COLO829 (cell line): ENCODE measurements at places on chromosomes 2 and 18.

DNA sequence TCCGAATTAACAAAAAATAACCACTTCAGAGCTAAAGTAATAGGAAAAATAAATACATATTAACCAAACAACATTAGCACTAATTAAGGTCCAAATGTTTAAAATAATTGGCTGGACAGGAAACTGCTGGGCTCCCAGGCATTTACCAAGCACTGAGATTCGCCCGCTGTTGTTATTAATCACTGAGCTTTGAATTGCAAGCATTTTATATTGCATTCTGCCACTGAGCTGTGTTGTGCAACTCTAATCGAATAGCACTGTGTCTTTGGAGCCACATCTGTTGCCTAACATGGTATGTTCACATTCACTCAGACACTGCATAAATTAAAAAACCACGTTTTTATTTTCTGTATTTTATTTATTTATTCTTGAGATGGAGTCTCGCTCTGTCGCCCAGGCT, 88.9 kb downstream of the SOWAHC start:
- no peak for DNase-seq

DNA sequence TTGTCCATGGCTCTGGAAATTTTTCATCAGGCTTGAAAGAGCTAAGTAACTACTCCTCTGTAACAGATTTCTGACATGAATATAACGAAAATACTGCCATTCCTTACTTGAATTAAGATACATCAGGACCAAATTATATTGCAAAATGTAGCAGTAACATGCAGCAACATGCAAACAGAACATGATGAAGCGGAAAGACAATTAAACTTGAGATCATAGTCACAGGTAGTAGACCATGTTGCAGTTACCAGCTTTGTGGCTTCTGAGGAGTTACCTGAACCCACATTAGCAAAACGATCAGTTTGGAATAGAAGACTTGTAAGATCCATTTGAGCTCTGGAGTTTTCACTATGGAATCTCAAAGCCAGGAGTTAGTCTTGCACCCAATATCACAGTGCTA, 76.2 kb downstream of the MREG start:
- no peak for DNase-seq

DNA sequence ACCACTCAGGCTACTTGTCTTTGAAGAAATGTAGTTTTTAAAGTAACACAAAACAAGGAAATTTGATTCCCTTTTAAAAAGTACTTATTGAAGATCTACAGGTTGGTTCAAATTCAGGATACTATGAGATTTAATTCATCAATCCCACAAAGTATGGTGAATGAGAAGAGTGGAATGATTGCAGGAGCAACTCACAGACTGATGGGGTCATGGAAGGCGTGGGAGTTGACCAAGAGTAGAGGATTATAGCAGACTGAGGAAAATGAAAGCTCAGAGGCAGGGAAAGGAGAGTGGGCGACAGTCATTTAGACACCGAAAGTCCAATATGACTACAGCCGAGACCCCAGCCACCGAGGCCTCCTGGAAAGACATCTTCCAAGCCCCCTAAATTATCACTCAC, 12.5 kb upstream of the DAPL1 start:
- DNase-seq, result peak; percentile 33

GRCh38 chr2:65388051-65388531, 44.3 kb downstream of the SPRED2 start:
- DNase-seq, result peak; percentile 21

GRCh38 chr2:12722447-12723316, 5.9 kb downstream of the TRIB2 start:
- no peak for DNase-seq

DNA sequence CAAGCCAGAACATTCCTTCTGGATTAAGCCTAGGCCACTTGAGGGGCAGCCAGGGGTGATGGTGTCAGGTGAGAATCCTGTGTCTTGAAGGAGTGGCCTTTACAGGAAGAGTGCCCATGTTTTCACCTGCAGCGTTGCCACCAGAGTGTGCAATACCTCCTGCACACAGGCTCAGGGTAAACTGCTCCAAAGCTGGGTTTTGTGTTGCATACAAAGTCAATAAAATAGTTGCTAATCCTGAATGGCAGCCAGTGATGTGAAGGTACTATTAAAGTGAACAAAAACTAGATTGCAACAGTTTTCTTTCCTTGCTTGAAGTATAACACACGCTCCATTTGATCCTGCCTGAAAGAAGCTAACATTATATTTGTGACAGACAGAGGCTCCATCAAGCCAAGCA, 64.4 kb upstream of the NRP2 start:
- no peak for DNase-seq

GRCh38 chr2:168712053-168712452, 90.4 kb upstream of the NOSTRIN start:
- no peak for DNase-seq

DNA sequence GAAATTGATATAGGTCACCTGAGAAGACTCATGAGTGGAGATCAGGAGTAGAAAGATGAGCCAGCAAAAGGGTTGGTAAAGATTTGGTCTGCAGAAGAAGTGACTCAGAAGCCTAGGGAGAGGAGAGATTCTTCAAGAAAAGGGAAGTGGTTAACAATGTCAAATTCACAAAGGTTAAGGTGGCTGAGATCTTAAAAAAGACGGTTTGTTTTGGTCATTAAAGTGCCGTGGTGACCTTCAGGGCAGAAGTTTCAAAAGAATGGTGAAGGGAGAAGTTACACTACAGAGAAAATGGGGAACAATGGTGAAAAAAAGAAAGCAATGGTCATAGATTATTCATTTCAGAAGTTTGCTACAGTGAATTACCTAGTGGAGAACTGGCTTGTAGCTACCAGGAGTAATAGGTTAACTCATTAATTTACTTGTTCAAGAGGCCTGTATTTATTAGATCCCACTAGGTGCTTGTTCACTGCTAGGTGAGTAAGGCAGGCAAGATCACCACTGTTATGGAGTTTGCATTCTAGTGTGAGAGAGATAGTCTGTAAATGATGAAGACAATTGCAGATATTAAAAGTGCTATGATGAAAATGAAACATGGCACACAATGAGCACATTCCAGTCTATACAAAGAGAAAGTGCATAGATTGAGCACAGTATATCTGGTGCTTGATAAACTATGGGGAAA, 43.0 kb downstream of the FBXO48 start:
- no peak for DNase-seq

GRCh38 chr2:207165121-207166038, at the start of gene KLF7:
Gene KLF7 (minus strand): TSS chr2:207165948. CDS start chr2:207165568, 380 bp downstream.
- peak; percentile 11 for DNase-seq

DNA sequence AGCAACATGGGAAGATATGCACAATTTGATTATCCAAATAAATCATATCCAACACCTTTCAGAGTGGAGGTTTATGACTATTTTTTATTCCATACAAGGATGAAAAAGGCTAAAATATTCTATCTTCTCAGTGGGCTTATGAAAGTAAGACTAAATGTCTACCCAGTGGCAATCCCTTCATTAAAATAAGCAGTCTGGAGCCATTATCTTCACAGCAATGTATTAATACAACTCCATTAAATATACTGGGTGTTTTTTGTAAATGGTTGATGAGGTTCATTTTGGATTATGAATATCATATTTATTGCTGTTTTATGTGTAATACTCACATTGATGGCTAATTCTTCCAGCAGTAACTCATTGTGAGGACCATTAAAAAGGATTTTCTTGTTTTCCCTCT, 352.7 kb upstream of the SOX11 start:
- DNase-seq, result no peak

DNA sequence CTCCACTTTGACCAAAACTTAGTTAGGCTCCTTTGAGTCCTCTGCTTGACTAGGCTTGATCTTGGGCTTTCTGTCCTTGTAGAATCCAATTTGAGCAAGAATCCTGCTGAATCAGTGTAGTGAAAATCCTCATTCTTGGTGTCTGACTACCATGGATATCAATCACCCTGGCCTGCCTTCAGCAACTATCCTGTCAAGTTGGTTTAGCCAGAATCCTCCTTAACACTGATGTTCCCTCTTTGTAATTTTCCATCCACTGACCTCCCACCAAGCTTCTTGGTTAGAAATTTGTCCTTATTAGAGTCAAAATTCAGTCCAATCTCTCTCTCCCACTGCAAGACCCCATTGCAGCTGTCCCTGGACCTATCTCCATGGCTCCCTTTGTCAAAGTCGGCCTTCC, 494 bp upstream of the RBM45 start:
- DNase-seq, result no peak

DNA sequence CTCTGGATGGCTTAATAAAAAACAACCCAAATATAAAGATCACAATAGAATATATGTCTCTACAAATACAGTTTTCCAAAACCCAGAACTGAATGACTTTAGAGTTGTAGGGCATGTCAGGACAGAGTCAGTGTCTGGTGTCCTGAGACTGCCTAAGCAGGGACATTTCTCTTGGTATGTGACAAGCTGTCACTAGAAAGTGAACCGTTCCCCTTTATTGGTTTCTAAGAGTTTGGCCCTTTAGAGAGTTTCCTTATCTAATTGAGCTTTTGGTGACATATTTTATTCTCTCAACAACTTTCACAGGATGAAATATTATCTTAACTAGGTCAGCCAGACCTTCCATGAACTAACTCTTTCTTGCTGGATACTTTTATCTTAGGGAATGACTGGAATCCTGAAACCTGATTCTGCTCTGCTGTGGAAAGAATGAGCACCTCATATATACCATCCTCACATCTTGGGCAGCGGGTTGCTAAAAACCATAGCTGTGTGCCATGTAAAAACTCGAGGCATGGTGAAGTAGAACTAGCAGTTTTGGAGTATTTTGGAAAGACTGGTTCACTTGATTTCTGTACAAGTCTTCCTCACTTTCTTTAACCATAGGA, 54.8 kb downstream of the CAVIN2 start:
- DNase-seq, result no peak

GRCh38 chr2:66301022-66301766, 133.7 kb upstream of the MEIS1 start:
- no peak for DNase-seq

- DNase-seq, result no peak
Measured at GRCh38 chr2:100676346-100676745, 113.6 kb downstream of the PDCL3 start.

GRCh38 chr2:183604065-183604464, 479.8 kb downstream of the NUP35 start:
- DNase-seq, result no peak

DNA sequence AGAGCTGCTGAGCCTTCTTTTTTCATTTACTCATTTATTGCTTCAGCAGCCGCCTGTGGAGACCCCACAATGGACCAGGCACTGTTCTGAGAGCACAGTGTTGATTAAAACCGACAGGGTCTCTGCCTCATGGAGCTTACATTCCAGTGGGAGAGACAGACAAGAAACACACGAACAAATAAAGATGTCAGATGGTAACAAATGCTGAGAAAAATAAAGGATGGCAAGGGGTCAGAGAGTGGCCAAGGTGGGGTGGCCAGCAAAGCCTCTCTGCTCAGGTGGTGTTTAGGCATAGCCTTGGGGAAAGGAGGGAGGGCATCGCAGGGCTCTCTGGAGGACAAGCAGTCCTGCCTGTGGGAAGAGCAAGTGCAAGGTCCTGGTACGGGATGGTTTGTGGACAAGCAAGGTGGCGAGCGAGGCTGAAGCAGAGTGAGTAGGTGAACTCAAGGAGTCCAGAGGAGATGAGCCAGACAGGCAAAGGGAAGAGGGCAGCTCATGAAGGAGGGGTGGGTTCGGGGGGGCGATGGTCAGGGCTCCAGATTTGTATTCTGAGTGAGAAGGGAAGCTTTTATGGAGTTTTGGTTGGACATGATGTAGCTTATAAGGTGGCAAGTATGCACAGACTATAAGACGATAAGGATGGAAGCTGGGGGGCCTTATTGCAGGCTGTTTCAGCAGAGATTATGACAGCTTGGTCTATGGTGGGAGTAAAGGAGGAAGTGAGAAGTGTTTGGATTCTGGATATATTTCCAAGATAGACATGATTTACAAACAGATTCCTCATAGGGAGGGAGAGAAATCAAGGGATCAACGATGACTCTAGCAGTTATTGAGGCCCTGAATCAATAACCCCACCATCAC, 8.8 kb upstream of the ITGB6 start:
- DNase-seq, result no peak

DNA sequence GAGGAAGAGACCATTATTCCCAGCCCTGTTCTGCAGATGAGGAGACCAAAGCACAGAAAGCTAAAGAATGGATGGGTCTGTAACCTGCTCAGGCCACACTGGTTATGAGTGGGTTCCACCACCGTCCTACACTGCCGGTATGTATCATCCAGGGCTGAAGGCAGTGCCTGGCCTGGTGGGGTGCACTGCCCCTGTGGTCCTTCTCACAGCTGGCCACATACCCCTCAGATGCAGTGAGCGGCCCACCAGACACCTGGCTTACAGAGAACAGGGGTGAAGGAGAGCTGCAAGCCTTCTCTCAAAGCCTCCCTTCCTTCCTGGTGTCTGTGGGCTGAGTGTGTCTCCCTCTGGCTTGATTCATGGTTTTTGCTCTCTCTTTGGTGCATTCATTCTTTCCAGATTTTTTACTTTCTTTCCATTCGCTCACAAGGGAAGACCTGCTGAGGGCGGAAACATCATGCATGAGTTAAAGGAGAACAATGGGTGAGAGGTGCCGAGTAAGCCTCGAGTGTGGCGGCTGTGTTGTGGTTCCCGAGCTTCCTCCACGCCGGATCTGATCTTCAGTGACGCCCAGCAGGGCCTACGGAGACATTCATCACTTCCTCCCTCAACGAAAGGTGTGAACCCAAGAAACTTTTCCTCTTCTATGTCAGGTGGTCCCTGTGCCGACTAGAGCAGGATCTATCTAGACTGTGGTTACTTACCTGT, 62.1 kb upstream of the REL start:
- no peak for DNase-seq
